Stimulated activated naive B cell treated with anti-CD40 and anti-IgM and Interleukin-4, amounts not matched to agents 10 μg/mL and 1 μg/mL and 100 μg/mL, for 72 hours (primary cell): ENCODE measurements at places on chromosomes 5 and 9.

DNA sequence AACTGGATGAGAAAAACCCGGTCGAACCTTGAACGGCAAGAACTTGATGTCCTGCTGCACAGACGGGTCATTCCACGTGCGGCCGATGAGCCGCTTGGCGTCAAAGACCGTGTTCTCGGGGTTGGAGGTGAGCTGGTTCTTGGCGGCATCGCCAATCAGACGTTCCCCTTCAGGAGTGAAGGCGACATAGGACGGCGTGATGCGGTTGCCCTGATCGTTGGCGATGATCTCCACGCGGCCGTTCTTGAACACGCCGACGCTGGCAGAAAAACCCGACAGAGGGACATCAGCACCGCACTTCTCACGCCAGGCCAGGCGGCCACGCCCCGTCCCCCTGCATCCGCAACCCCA, 519 bp downstream of the HSPA5 start:
- DNase-seq = no peak

GRCh38 chr5:149213264-149213880, 58.3 kb upstream of the AFAP1L1 start:
- DNase-seq = no peak

GRCh38 chr5:149371296-149371962, 7.7 kb downstream of the IL17B start:
- DNase-seq = peak; percentile 26

DNA sequence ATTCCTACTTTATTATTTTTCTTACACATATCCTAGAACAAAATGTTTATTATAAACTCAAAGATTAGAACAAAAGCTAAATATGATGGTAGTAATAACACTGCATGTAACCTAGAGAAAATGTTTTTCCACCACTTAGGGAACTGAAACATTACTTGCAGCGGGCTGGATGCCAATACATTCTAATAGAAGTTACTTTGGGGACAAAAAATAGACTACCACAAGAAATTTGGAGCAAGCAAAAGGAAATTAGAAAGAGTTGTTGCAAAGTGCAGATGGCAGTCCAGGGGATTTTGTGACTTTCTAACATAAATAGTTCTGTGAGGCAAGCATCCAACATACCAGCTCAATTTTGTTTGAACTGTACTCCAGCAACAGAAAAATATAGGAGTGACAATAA, 255.3 kb upstream of the GRIN3A start:
- no peak for DNase-seq

DNA sequence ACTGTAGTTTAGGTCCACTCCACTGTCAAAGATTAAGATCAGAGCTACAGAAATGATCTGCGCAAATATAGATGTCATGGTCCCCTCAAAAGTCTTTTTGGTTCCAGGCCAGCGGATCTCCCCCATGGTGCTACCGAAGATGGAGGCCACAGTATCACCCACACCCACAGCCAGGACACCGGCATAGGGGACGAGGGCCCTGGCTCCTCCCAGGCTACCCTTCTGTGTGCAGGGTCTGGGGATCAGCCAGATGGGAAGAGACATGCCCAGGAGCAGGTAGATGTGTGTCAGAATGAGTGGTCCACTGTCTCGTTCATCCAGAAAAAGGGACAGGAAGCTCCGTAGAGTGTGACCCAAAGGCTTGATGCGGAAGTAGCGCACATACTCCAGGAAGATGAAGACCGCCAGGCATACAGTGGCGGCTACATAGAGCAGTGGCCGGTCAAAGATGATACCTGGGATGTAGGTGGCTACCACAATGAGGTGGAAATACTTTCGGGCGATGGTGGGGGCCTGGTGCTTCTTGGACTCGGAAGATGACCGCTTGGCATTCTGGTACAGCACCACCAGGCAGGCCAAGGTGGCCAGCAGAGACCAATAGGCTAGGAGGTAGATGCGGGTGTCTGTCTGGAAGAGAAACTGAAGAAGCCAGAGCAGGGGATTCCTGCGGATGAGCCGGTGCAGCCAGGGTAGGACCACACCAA, 1.5 kb downstream of the DOLK start:
- no peak for DNase-seq

DNA sequence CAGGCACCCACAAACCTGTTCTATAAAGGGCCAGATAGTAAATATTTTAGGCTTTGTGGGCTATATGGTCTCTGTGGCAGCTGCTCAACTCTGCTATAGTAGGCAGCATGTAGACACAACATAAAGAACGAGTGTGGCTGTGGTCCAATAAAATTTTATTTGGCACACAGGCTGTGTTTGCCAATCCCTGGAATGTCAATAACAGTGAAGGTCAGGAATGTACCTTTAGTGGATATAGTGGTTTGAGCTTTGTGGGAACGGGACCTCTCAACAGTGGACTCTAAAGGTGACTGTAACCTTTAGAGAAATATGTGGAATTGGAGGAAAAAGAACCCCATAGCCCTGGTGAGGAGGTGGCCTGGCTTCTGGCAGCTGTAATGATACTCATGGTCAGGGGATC, 145.2 kb downstream of the MAST4 start:
- DNase-seq = no peak

- no peak for DNase-seq
Measured at GRCh38 chr5:1255081-1255561, 29.9 kb downstream of the SLC6A18 start.

DNA sequence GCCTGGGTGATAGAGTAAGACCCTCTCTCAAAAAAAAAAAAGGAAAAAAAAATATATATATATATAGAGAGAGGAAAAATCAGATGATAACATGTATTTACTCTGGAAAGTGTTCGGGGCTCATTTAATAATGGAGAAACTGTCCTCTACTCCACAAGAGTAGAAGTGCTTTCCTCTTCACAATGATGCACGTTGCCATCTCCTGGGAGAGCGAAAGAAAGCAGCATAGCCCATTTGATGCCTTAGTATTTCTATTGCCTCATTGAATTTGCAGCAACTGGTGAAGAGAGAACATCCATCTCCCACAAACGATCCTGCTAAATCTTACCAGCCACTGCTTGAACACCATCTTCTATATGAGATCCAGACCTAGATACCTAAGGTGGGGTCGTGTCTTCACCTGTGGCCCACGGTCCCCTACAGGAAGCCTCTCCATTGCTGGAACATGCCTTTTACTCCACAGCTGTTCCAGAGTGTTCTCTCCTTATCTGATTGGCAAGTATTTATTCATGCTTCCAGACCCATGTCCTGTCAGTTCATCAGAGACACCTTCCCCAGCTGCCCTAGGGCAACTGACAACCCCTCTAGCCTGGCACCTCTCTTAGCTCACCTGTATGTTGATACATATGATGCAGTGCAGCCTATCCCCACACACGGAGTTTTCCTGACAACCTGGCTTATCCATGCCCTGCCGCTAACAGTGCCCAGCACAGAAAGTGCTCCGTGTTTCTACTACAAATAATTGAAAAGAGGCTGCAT, 115.3 kb downstream of the MARCHF11 start:
- no peak for DNase-seq

- no peak for DNase-seq
Measured at GRCh38 chr9:110099236-110100095, 108.5 kb downstream of the C9orf152 start.

- DNase-seq = no peak
Measured at GRCh38 chr5:148179234-148179824, 11.0 kb downstream of the SPINK14 start.

GRCh38 chr9:105079457-105079856, 151.5 kb upstream of the ABCA1 start:
- DNase-seq = no peak

- DNase-seq = no peak
Measured at GRCh38 chr5:150631326-150631701, 9.1 kb upstream of the SYNPO start.

DNA sequence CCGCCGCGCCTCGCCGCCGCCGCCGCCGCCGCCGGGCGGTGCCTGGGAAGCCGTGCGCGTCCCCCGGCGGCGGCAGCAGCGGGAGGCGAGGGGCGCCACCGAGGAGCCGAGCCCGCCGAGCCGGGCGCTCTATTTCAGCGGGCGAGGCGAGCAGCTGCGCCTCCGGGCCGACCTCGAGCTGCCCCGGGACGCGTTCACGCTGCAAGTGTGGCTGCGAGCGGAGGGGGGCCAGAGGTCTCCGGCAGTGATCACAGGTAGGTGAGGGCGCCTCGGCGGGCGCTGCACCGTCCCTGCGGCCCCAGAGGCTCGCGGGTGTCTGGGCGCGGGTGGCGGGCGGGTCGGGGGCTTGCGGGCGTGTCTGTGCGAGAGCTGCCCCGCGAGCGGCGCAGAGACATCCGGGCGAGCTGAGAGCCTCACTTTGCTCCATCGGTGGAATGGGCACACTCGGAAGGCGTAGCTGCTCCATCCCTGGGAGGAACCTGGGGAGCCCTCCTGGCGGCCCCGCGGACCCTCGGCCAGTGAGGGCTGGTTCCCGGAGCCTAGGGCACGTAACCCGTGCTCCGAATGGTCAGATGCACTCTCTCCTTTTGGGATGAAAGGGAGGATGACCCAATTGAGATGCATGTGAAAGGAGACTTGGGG, 864 bp downstream of the PAPPA start:
- no peak for DNase-seq

GRCh38 chr9:121783111-121783510, 131.7 kb downstream of the DAB2IP start:
- no peak for DNase-seq

DNA sequence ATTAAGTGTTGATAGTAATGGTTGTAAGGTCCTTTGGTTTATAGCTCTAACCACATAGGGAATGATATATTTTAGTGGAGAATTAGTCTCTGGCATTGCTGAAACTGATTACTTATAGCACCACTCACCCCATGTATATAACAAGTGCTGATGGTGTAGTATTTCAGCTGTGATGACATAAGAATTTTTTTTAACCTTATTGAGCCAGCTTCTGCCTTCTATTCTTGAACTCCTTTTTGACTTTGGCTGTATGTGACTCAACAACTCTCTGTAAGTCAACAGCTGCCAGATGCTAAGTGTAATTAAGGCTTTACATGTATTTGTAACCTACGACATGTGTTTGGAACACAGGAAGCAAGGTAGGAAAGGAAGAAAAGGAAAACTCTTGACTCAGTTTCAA, 929.6 kb upstream of the WWC1 start:
- no peak for DNase-seq

DNA sequence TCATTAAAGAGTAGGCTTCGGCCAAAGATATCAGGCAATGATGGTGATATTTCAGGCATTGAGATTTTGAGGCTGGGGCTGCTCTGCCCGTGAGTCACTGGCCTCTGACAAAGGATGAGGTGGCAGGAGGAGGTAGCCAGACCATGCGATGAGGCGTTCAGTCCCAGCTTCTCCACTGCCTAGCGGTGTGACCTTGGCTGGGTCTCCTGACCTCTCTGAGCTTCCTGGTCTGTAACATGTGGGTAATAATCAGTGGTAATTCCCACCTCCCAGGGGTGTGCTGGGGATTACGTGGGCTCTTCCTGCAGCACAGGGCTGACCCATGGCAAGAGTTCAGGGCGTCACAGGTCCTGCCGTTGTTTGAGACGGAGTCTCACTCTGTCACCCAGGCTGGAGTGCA, 73.2 kb upstream of the RAPGEF1 start:
- no peak for DNase-seq

DNA sequence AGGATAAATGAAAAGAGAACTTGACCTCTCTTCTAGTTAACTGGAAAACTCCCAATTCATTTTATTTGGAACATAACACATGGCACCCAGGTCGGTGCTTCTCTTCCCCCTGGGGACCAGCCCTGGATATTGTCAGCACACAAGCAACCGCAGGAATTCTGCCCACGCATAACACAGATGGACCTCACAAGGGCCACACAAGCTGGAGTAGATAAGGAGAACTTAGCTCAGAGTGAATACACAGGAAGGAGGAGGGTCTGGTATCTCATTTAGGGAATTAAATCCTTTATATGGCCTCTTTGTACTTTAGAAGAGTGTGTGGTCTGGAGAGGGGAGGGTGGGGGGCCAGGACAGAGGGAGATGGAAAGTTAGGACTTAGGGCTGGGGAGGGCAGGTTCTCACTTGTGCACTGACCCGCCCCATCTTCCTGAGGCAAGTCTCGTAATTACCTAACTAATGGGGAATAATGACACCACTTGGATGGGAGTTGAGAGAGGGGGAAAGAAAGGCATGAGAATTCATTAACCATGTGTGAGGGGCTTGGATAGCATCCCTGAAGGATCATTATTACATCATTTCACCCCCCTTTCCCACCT, 341.2 kb upstream of the WWC1 start:
- no peak for DNase-seq

DNA sequence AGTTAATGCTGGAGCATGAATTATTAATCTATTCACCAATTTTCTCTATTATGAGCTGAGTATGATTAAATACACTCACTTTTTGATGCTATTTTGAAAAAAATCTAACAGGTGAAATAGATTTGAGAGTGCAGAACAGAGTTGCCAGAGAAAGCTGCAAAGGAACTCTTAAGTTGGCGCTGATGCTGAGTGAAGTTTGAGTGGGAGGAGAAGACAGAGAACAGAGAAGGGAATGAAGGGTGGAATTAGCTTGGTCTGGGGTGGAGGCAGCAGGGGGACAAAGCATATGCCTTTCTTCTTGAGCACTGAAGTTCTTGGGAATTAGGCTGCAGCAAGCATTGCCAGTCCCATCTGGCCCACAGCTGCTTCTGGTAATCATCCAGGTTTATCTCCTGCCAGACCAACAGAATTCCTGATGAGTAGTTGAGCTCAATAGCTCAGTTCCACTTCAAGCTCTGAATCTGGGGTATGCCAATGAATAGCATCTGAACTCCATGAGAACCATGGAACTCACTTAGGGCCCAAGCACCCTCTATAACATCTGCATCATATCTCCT, 290.1 kb downstream of the HINT1 start:
- no peak for DNase-seq

GRCh38 chr9:138045541-138046490, 168.2 kb downstream of the CACNA1B start:
- no peak for DNase-seq

GRCh38 chr9:109411069-109411761, 86.9 kb downstream of the PTPN3 start:
- DNase-seq = no peak

DNA sequence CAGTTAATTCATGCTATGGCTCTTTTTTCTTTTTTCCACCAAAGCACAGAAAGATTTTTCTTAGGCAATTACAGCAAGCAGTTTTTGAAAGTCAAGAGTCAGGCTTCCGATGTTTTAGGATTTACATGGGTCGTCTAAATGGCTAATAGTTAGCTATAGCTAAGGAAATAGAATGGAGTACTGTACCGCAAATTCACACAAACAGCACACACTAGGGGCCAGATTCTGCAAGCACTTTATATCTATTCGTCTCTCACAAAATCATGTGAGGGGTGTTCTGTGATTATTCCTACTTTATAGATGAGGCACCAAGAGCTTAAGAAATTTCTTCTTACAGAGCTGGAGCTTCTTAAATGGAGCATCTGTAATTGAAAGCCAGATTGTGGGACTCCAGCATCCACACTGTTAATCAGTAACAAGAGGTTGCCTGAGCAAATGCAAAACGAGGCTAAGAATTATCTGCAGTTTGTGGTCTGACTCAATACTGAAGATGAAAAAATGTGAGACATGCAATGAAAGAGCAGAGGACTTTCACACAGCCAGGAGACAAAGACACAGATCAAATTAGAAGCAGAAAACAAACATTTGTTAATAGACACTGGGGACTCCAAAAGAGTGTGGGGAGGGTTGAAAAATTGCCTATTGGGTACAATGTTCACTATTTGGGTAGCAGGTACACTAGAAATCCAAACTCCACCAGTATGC, 62.7 kb upstream of the CTXN3 start:
- DNase-seq = no peak
